ENCODE measurements at places on chromosomes 7 and 10.

DNA sequence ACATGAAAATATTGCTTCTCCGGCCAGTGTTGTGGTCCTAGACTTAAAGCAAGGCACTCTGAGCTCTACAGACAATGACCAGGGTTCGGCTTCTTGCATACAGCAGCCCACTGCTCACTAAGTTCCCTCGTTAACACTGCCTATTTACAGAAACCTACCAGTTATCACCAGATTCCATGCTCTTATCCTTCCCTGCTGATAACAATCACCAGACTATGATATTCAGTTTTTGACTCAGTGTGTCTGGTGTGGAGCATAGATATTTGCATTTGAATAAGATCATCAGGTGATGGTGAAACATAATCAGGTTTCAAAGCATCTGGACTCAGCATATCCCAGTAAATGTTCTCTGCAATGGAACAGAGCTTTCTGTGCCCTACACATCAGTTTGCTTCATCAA, 182.3 kb downstream of the SNX13 start:
- no peak for DNase-seq

- no peak for DNase-seq
Measured at GRCh38 chr10:95896071-95896850, 11.5 kb upstream of the CC2D2B start.

- no peak for DNase-seq
Measured at GRCh38 chr10:100878291-100878910, 34.4 kb upstream of the SLF2 start.

GRCh38 chr7:80146545-80147182, 12.0 kb downstream of the GNAI1 start:
- DNase-seq = no peak

DNA sequence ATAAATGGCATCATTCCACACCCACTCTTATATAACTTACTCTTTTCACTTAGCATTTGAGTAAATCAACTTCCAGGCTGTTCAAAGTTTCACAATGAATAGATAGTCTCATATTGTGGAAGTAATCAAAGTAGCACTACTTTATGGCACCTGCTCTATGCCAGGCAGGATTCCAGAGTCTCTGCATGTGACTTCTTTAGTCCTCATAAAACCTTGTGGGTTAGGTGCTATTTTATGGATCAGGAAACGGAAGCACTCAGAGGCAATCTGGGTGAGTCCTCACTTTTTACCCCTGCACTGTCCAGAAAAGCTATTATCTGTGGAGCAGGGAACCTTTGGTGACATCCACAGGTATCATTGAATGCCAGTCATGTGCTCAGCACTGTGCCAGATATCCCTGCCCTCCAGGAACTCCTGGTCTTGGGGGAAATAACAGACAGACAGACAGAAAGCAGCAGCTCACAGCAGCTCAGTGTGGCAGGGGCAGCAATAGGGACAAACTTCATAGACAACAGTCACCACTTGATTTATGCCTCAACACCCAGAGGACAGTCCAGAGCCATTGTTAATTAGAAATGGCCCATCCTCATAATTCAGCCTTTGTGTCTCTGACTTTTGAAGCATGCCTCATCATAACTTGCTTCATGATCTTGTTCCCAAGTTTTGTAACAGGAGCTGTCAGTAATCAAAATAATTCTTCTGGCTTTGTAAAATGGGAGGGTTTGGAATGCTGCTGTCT, 160.6 kb downstream of the SEC23IP start:
- no peak for DNase-seq

- no peak for DNase-seq
Measured at GRCh38 chr7:110921595-110922151, 169.3 kb upstream of the LRRN3 start.

DNA sequence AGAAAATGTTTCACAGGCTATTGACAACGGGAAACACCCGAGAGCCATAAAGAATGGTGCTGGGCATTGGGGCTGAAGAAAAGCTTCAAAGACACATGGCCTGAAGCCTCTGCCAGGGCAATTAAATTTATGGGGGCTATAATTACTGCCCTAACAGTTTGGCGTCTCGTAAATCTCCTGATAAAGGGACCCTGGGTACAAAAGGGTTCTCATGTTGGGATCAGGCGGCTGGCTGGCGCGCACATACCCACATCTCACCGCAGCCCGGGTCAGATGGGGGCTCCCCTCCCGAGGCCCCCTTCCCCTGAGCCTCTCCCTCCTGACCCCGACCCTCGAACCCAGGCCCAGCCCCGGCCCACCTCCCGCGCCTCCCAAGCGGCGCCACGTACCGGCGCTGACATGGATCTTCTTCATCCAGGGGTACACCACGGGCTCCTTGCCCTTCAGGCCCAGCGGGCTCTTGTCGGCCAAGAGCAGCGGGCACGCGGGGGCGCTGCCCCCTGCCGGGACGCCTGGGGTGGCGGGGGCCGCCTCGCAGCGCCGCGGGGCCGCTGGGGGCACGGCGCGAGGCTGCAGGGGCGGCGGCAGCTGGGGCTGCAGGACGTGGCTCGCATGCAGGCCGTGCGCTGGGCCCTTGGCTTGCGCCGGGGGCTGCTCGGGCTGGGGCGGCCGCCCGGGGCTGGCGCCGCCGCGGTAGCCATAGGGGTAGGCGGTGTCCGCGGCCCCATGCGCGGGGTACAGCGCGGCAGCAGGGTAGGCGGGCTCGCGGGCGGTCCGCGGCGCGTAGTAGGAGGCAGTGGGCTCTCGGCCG, 623 bp downstream of the HOXA4 start:
- no peak for DNase-seq

GRCh38 chr7:129066290-129067131, 11.6 kb upstream of the TNPO3 start:
- DNase-seq = no peak

GRCh38 chr10:62688971-62689700, 115.4 kb upstream of the ADO start:
- DNase-seq = no peak

GRCh38 chr10:85177767-85178166, 849.4 kb downstream of the CCSER2 start:
- no peak for DNase-seq

DNA sequence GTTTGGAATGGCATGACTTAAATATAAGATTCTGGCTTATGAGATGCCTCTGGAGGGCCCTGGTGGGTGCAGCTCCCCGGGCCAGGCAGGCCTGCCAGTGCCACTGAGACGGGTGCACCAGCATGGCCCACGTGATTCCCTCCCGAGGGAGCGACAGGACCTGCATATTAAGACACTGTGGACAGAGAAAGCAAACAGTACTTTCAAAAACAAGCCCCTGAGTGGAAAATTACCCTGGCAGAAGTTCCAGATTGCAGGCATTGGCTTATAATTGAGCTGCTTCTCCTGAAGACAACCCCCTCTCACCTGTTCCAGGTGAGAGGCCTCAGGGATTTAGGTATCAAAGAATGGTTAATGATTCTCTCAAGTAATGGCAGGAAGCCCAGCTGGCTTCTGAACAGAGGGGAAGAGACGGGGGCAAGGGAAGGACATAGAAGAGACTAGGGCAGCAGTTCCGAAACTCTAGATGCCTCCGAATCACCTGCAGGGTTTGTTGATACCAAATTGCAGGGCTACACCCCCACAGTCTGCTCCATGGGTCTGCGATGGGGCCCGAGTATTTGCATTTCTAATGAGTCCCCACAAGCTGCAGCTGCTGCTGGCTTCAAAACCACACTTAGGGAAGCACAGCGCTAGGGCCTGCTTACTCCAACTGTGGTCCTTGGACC, 66.0 kb upstream of the DOCK1 start:
- no peak for DNase-seq
